ENCODE measurements at places on chromosomes 16 and 17. TPM values are rescaled to one million over a fixed set of nuclear protein-coding genes. Genes with fewer than 3 reads are reported as not detected.

- no peak overlapping the region for H3K4me3 ChIP-seq
- no peaks in the 10 kb centered on the region for H3K4me1 ChIP-seq
- no peaks in the 10 kb centered on the region for H3K36me3 ChIP-seq
Observed at GRCh38 chr17:61368832-61369450, 30.7 kb upstream of the TBX2 start.

GRCh38 chr17:52383493-52384100 lies 225.1 kb upstream of the CA10 start:
- H3K27me3 ChIP-seq = no peaks in the 10 kb centered on the region
- no peak overlapping the region for H3K4me3 ChIP-seq
- no peak for DNase-seq
- no peaks in the 10 kb centered on the region for H3K4me1 ChIP-seq

DNA sequence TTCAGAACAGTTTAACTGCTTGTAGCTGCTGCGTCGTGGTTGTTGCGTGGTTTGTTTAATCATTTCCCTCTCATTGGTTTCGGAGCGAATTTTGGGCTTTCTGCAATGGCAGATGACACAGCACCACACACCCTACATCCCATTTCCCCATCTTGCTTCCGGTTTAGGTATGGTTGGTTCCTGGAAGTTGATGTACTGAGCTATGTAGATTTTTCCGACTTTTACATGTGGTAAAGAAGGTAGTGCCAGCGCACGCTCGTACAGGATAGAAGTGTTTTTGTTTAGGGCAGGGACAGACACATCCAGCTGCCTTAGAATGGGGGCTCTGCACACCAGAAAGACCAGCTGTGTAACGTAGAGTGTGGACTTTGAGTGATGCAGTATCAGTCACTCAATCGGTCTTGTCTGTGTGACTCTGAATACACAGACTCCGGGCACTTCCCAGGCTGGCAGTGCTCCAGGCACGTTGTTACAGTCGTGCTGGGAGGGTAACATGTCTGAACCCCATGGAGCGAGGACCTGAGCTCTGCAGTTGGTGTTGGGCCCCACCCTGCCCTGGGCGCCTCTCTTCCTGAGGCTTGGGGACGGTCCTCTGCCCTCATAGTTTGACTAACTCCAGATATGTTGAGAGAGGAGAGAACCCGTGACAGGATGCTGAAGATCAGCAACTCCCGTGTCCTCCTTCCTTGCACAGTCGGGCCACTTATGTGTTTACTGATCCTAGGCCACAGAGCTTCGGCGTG lies 172.0 kb upstream of the CHMP6 start:
- H3K4me1 ChIP-seq = peaks cover 78% of the 10 kb centered on the region
- peak overlapping the region; percentile 87 for H3K27ac ChIP-seq
- peak overlapping the region; percentile 21 for H3K4me3 ChIP-seq
- peaks cover 83% of the 10 kb centered on the region for H3K36me3 ChIP-seq

CES3 gene
- total RNA-seq = 6.1 TPM

Data from activated CD4-positive, alpha-beta memory T cell treated with anti-CD3 and anti-CD28 coated beads, Interleukin-2, amount 10 ng/mL, durations not matched to agents 7 days and 5 days (primary cell).